ENCODE measurements at places on chromosomes 12 and 14. TPM values are rescaled to one million over a fixed set of nuclear protein-coding genes. Genes with fewer than 3 reads are reported as not detected.

DNA sequence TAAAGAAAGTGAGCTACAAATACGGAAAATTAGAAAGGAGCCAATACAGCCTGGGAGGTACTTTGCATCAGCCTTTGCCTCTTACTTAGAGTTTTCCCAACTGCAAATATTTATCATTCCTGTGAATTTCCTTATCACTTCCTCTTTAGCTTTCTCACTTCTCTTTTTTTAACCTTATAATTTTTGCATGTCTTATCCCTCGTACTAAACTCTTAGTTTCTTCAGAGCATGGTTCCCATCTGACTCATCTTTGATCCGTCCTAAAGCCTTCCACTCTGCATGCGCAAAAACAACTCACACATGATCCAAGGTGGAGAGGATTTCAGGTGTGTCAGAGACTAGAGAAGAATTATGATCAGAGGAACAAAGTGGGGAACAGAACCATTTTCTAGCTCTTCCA lies 9.6 kb upstream of the SNAPC1 start:
- DNase-seq = no peak

GRCh38 chr14:50603565-50603964 lies 43.6 kb downstream of the ATL1 start:
- DNase-seq = no peak

GRCh38 chr14:60508707-60509437 lies at the start of gene SIX6:
SIX6 (plus strand) TSS chr14:60509146; CDS start chr14:60509399, 253 bp downstream.
- DNase-seq = no peak

DNA sequence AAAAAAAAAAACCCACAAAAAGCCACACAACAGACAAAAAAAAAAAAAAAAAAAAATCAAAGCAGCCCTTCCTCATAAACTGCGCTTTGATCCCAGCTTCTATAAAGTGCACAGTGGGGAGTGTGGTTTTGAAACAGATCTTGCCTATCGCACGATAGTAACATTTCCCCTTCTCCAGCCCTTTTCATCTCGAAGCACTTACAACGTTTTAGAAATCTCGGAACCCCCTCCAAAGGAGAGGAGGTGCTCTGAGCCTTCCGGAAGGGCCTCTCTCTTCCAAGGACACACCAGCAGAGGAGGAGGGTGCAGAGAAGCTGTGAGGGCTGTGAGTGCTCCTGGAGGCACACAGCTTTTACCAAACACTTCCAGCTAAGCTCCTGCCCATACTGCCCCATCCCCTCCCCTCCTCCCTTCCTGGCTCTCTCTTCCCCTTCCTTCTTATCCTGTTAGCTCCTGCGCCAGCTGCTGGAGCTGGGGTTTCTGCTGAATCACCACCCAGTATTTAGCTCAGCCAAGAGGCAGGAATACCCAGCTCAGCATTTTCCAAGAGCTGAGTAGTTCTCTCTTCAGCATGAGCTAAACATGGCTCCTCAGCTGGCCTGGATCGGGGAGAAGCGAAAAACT lies 28.4 kb downstream of the SLC7A8 start:
- no peak for DNase-seq

DNA sequence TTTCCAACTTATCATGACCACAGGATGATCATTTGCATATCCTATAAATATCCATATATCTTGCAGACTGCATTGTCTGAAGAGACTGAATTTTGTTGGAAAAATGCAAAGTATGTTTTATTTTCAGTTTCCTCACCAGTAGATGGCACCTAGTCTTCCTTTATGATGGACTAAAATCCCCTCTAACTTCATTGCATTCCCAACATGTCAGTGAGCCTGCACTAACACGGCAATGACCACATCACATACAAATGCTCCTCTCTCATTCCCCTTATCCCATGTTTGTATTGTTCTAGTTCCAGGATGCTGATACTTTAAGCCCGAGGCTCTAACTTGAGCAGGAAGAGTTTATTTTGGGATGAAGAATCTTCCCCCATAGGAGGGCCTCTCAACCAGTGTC lies 24.7 kb upstream of the MYBPC1 start:
- DNase-seq = no peak

GRCh38 chr12:4962539-4963486 lies 53.1 kb downstream of the KCNA1 start:
- DNase-seq = no peak

DNA sequence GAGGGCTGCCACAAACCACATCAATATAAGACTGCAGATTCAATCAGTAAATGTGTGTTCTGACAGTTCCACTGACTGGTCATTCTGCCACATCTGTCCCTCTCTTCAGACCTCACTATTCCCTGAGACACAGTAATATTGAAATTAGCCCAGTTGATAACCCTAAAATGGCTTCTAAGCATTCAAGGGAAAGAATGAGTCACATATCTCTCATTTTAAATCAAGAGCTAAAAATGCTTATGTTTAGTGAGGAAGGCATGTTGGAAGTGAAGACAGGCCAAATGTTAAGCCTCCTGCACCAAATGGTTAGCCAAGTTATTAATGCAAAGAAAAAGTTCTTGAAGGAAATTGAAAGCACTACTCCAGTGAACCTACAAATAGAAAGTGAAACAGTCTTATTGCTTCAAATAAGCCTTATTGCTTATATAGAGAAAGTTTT lies 24.5 kb upstream of the KIF21A start:
- no peak for DNase-seq

GRCh38 chr12:55682087-55682796 lies 25.5 kb downstream of the ITGA7 start:
- DNase-seq = no peak

- no peak for DNase-seq
Observed at GRCh38 chr14:69259168-69259526, 811 bp upstream of the GALNT16 start.

GRCh38 chr12:3137268-3137781 lies 60.1 kb downstream of the TSPAN9 start:
- no peak for DNase-seq

GRCh38 chr12:32688786-32689185 lies 9.7 kb downstream of the DNM1L start:
- no peak for DNase-seq

DNA sequence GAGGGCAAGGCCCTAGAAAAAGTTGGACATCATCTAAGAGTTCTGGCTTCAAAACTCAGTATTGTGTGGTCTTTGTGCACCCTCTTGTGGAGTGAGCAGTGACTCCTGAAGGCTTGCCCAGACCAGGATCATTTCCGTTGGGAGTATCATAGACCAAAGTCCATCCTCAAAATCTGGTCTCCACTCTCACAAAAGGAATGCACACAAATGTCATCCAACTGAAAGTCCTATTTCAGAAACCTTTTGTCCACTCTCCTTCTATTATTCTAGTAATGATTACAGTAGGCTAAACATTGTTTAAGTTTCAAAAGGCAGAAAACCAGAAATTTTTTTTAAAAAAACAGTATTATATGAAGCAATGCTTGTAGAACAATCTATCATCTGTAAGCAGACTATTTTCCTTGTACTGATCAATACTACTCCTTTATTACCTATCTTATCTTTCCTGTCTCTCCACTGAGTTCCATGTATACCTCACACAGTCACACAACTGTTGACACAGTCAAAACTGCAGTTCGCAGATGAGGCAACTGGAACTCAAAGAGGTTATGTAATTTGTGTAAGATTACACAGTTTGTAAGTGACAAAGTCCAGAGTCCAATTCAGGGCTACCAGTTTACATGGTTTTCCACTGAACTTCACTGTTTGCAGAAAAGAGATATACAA lies 41.4 kb downstream of the COX16 start:
- peak; percentile 10 for DNase-seq

- DNase-seq = no peak
Observed at GRCh38 chr12:55060470-55060869, 40.7 kb downstream of the NEUROD4 start.

GRCh38 chr12:33304176-33304575 lies 135.4 kb downstream of the SYT10 start:
- DNase-seq = no peak

DNA sequence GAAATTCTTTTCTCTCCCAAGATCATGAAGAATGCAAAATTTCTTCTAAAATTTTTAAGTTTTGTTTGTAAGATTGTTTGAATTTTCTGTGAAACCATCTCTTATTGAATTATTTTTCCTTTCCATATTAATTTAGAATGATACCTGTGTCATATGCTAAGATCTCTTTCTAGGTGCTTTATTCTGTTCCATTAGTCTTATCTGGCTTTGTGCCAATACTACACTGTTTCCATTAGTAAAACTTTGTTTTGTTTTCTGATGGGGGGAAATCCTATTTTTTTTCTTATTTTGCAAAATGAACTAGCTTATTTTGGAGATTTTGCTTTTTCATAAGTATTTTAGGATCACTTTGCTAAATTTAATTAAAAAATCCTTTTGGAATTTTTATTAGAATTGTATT lies 193.9 kb downstream of the FUT8 start:
- no peak for DNase-seq

DNA sequence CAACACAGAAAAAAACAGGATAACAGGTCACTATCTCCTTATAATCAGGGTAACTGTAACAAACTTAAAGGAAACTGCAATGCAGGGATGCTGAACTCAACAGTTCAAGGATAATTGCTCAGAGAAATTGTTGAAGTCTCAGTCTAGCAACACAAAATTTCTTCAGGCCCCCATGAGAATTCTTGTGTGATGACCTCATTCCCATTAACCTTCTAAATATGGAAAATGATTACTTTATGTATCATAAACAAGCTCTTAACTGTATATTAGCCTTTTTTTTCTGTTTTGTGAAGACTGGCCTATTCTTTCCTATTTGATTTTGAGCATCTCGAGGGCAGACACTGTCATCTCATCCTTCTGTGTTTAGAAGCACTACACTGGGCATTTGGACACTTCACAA lies 47.1 kb downstream of the IGF1 start:
- no peak for DNase-seq

DNA sequence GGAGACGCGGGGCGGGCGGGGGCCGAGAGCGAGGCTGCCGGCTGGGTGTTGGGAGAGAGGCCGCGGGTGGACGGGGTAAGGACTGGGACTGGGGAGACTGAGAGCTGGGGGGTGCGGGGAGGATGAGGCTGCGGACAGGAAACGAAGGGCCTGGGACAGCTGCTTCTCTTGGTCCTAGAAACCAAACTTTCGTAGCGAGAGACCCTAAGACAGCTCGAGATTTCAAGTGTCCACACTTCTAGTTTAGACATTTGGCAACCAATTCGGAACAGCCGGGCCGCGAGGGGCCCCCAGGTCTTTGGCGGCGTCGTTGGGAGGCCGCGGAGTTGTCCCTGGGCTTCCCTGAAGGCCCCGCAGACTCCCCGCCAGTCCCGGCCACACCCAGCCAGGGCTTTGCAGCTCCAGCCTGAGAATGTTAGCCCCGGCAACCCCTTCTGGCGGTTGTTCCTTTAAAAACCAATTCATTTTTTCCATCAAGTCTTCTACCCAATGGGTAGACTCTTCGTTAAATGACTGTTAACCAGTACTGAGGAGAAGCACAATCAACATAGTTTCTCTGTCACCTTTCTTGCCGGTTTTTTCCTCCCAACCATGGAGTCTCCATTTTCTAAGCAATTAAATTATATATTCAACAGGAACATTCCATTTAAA lies 11.5 kb downstream of the NKX2-1 start:
- no peak for DNase-seq

- DNase-seq = no peak
Observed at GRCh38 chr12:30753751-30754382, 884 bp downstream of the CAPRIN2 start.

DNA sequence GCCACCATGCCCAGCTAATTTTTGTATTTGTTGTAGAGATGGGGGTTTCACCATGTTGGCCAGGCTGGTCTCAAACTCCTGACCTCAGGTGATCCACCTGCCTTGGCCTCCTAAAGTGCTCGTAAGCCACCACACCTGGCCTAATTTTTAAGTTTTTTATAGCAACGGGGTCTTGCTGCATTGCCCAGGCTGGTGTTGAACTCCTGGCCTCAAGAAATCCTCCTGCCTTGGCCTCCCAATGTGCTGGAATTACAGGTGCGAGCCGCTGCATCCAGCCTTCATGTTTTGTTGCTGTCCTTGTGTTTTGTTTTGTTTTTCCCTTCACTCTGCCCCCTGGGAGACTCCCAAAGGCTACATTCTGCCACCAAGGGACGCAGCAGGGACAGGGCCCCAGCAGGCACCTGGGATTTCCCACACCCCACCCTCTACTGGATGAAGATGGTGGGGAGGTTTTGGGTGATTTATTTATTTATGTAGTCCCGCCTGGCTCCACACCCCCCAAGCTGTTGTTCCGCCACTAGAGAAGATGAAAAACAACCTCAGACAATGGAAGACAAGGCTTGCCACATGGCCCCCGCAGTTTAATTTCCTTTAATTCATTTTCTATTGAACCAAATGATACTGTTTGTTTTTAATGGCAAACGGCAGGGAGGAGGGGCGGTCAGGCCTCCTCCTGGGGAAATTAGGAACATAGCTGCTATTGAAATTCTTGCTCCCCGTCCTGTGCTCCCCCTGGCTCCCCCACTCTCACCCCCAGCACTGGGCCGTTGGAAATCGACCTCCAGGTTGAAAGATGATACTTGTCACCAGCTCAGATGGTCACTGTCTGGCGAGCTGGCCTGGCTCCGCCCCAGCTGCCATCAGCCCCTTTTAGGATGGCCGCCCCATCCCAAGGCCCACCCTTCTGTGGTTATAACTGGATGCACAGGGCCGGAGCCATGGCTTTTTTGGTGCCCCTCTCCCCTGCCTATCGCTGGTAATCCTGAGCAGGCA lies 70.3 kb downstream of the RNFT2 start:
- DNase-seq = no peak

- no peak for DNase-seq
Observed at GRCh38 chr12:130485291-130486145, 147.8 kb downstream of the PIWIL1 start.

- no peak for DNase-seq
Observed at GRCh38 chr12:107364875-107365518, 271.6 kb upstream of the CRY1 start.

- DNase-seq = no peak
Observed at GRCh38 chr12:109531411-109531810, 41.9 kb downstream of the MMAB start.

The ZDHHC22 gene
- total RNA-seq = not detected

The TPPP2 gene
- not detected for total RNA-seq

The C12orf54 gene
- not detected for total RNA-seq

The MYH7 gene
- not detected for total RNA-seq

The WASHC3 gene
- total RNA-seq = 32.6 TPM

The KRT78 gene
- not detected for total RNA-seq

The POU6F1 gene
- total RNA-seq = 3.9 TPM

The NYNRIN gene
- 6.3 TPM for total RNA-seq

The KIF5A gene
- 1.2 TPM for total RNA-seq

The PIWIL1 gene
- total RNA-seq = 0.27 TPM

The SLC25A29 gene
- total RNA-seq = 114 TPM

The SLC39A2 gene
- total RNA-seq = 0.25 TPM

The ATN1 gene
- total RNA-seq = 32.7 TPM

The OTX2 gene
- not detected for total RNA-seq

The TEX22 gene
- 0.27 TPM for total RNA-seq

The AQP2 gene
- total RNA-seq = not detected
